T1000 (cell line): ENCODE measurements at places on chromosomes 3 and 15.

GRCh38 chr15:50390554-50391264 is 33.5 kb upstream of the USP8 start:
- no peak for DNase-seq

DNA sequence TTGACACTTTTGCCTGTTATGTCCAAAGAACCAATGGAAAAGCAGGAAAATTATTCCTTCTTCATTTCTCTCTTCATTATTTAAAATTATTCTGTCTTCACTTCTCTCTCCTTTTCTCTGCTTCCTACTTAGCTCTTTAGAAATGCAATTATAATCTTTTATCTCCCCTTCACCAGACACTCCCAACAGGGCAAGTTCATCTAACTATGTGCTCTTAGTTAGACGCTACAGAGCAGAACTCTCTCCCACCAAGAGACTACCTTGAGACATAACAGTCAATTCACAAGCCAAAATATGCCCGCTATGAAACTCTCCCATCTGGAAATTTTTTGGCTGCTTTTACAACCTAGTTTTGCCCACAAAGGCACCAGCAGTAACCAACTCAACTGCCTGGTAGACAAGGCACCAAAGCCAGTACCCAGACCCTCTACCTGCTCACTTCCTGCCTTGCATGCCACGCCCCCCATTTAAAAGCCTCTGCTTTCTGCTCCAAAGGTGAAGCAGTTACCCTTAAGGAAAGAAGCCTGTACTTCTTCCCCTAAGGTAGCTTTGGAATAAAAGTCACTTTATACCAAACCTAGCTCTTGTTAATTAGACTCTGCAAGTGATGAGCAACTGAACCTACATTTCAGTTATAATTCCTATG is 28.1 kb downstream of the CCRL2 start:
- DNase-seq: no peak

DNA sequence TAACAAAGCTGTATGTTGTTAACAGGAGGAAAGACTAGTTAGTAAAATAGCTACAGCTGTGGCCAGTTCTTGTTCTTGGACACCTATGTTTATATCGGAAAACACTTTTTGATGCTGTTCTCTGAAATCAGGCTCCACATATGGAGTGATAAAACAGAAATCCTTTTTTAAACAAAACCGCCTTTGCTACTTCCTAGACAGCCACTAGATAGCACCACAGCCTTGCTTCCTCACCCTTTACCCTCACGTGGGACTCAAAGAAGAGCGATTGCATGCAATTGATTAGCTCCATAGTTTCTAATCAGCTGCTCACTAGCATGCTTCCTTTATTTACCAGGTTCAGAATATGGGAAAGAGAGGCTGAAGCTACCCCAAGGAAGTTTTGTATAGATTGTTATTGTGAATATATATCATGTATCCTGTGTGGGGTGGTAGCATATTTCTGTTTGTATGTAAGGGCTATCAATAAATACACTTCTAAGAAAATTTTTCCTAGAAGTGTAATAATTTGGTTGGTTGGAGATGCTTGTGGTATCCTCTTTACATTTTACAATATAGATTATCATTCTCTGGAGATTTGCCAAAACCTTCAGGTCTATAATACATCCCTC is 4.3 kb upstream of the MTFMT start:
- DNase-seq: no peak

DNA sequence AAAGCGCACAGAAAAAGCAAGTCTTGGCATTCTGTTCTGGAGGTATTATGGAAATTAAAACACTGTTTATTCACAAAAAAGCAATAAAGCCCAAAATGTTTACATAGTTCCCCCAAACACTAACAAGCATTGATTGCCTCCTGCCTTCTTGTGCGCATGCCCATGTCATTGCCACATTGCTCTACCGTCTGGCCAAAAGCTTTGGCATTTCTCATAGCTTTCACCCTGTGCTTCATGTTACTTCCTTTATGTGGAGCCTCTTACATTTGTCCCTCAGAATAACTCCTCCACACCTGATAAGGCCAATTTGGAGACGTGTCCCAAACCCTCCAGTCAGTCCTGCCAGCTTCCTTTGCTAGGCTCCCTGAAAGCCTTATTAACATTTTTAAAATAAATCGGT is 680.8 kb downstream of the GBE1 start:
- DNase-seq: no peak

DNA sequence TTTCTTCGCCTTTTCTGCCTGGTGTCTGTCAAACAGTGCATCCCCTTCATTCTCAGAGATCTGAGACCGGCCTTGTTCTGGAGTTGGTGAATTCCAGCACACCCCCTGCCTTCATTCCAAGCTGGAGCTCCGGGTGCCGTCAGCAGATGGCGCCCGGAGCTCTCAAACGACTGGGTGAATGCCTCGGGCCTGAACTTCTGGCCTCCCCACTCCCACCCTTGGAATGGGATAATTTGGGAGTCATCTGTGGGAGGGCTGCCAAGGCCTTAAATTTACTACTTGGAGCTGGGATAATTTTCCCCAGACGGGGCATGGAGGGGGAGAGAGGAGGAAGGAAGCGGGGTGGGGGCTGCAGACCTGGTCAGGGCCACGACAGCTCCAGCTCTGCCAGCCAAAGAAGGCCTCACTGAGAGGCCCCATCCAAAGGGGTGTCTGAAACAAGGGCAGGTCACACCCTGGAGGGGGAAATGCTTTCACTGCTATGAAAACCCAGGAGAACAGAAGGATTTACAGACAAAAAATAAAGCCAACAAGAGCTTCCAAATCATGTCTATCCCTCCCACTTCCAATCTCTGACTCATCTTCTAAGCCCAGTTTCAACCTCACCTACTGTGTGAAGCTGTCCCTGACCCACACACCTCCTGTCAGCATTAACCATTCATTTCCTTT is 187.9 kb downstream of the OPA1 start:
- no peak for DNase-seq

DNA sequence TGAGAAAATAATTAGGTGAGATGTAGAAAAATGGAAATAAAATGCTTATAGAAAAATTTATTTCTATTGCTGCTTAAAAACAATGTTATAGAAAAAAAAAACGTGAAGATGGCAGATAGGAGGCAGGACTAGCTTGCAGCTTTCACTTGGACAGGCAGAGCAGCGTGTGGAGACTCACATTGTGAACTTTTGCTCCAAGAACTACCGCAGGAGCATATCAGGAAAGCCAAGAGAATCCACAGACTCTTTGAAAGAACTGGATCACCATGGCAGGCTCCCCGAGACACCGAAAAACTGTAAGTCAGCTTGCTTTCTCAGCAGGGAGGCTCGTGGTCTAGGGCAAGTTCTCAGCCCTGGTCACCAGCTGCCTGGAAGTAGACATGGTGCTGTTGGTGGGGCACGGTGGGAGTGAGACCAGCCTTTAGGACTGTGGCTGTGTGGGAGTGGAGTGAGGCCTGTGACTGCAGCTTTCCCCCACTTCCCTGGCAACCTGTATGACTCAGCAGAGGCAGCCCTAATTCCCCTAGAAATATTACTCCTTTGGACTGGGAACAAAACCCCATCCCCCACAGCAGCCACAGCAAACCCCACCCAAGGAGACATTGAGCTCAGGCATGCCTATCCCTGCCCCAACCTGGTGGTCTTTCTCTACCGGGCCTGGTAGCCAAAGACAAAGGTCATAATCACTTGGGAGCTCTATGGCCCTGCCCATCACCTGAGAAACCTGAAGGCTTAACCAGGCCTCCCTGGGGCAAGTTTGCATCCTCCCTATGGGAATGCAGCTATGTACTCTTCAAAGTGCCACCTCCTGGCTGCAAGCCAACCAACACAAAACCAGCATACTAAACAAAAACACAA is 22.8 kb downstream of the STRIT1 start:
- DNase-seq: no peak

GRCh38 chr3:18575573-18575972 is 150.4 kb upstream of the SATB1 start:
- DNase-seq: no peak

DNA sequence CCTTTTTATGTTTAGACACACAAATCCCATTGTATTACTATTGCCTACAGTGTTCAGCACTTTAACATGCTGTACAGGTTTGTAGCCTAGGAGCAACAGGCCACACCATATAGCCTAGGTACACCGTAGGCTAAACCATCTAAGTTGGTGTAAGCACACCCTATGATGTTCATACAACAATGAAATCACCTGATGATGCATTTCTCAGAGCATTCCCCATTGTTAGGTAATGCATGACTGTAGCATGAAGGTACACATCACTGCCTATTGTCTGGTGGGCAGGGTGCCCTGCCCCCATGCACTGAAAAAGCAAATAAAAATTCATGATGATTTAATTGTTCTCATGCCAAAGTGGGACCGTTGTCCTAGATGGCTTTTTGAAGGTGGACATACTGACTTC is 183.6 kb downstream of the AGBL1 start:
- DNase-seq: no peak

DNA sequence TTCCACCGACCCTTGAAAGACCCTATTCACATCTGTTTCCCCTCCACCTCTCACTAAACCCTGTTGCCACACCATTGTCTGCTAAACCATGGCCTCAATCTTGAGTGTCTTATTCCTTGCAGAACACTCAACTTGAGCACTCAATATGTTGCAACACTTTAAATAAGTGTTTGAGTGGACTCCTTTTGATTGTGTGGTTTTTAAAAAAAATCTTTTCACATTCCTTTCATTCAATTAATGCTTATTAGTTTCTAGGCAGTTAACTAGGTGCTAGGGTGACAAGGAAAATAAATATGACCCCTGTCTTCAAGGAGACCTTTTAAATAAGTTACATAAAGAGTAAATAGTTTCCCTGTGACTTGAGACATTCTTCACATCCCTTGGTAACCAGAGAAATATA is 13.3 kb upstream of the HHLA2 start:
- DNase-seq: no peak

- no peak for DNase-seq
Observed at GRCh38 chr15:48623456-48623855, 22.1 kb downstream of the FBN1 start.

- no peak for DNase-seq
Observed at GRCh38 chr3:49602877-49603411, 48.7 kb downstream of the BSN start.

- no peak for DNase-seq
Observed at GRCh38 chr15:100508641-100509300, 20.0 kb downstream of the CERS3 start.

DNA sequence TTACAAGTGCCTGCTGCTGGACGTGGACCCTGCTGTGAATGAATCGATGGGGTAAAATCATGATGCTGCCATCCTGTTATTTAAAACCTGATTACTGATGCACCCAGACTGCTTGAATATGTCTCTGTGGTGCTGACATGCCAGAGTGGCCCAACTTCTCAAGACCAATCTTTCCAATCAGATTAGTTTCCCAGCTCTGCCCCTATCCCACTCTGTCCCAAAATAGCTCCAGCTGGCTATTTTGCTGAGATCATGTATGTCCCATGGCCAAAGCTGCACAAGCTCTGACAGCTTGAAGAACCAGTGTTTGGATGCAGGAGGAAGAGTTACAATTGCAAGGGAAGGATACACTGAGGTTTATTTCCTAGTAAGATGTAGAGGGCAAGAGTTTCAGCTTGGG is 153.6 kb downstream of the TMEM108 start:
- no peak for DNase-seq

DNA sequence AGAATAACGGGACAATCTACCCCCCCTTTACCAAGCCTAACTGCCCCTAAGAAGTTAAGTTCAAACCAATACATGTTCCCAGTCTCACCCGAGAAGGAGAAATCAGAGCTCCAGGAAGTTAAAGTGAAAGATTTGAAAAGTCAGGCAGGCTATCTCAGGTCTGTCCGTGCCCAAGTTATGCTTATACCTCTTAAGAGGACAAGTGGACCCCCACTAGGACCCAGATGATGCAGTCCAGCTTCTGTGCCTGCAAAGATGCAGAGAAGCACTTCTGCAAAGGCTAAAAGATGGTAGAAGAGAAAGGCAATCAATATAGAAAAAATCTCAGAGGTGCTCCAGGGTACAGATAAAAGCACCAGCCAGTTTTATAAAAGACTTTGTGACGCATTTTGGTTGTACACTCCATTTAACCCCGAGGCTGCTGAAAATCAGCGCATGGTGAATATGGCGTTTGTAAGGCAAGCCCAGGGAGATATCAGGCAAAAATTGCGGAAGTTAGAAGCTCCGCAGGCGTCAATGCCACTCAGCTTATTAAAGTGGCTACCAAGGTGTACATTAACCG is 9.8 kb upstream of the SLC9C1 start:
- DNase-seq: no peak

GRCh38 chr15:62565634-62566026 is 400.5 kb upstream of the C2CD4B start:
- DNase-seq: no peak

DNA sequence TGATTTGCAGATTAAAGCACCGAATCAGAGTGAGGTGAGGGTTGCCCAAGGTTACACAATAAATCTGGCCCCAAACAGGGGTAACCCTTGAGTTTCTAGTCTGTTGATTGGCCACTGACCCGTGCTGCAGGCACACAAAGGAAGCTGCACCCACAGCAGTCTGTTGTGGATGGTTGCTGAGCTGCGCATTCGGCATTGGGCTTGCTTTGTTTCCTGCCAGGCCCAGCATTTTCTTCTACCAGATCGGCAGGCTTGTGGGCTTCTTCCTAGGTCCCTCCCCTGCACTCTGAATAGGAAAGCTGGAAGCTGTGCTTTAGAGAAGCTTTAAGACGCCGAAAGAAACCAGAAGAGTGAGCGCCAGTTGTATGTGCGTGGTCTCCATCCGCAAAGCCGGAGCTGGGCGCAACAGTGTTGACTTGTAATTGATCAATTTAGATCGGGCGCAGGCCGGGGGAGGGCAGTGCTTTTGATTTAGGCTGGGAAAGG is 12.1 kb downstream of the B3GNT5 start:
- DNase-seq: no peak

DNA sequence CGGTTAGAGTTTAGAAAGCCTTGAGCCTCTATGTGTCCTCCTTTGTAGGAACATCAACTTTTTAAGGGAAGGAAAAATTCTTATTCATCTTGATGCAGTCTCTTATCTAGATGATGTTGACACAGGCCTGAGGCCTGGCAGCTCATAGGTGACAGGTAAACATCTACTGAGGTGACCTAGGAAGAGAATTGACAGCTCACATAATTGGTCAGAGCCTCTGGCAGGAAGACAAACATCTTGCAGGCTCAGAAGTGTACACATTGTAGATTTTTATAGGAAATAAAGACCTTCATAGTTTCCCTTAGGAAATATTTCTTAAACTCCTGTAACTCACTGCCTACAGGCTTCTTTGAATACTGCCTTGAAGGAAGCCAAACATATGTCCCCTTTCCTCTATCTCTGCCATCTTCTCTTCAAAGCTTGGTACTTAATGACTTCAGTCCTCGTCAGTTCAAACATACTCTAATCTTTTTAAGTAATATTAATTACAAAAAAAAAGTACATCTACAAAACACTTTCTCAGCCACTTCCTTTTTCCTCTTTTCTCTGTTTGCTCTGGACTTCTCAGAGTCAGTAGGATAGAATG is 341.3 kb downstream of the TBL1XR1 start:
- no peak for DNase-seq

- no peak for DNase-seq
Observed at GRCh38 chr3:118628704-118629341, 405.8 kb downstream of the IGSF11 start.

- DNase-seq: no peak
Observed at GRCh38 chr15:43225201-43225949, 4.6 kb upstream of the EPB42 start.
